ENCODE measurements at places on chromosomes 6 and 20.

GRCh38 chr20:62825333-62825985 is 8.6 kb downstream of the COL9A3 start:
- no peak for DNase-seq

- DNase-seq, result no peak
Observed at GRCh38 chr6:68638230-68638900, 3.3 kb downstream of the ADGRB3 start.

DNA sequence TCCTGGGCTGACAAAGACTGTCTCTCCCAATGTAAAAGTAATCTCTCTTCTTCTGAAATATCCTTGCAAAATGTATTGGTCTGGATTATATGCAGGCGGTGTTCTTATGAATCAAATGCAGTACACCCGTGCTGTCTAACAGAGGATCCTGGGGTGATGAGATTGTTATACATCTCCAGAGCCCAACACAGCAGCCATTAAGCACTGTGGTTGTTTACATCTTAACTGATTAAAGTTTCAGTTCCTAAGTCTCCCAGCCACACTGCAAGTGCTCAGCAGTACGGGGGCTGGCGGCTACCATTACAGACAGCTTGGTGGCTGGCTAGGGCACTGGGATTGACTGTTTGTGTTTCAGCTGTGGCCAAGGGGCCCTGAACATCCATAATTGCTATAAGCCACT is 7.0 kb downstream of the UNC93A start:
- no peak for DNase-seq

DNA sequence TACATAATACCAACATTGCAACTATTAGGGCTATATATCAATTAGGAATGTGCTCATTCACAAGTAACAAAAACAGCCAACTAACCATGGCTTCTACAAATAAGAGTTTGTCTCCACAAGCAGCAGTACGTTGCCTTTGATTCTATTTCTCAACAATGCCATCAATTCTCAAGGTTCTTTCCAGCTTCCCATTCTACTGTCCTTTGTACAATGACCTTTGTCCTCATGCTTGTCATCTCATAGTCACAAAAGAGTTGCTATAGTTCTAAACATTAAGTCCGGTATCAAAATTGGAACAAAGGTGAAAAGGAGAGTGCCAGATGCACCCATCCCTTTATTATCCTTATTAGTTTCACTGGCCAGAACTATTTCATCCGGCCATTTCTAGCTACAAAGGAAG is 30.8 kb upstream of the IRAK1BP1 start:
- DNase-seq, result no peak

- DNase-seq, result no peak
Observed at GRCh38 chr6:106995640-106996039, 21.1 kb upstream of the CD24 start.

- no peak for DNase-seq
Observed at GRCh38 chr6:149847939-149848267, 16.3 kb downstream of the LRP11 start.

DNA sequence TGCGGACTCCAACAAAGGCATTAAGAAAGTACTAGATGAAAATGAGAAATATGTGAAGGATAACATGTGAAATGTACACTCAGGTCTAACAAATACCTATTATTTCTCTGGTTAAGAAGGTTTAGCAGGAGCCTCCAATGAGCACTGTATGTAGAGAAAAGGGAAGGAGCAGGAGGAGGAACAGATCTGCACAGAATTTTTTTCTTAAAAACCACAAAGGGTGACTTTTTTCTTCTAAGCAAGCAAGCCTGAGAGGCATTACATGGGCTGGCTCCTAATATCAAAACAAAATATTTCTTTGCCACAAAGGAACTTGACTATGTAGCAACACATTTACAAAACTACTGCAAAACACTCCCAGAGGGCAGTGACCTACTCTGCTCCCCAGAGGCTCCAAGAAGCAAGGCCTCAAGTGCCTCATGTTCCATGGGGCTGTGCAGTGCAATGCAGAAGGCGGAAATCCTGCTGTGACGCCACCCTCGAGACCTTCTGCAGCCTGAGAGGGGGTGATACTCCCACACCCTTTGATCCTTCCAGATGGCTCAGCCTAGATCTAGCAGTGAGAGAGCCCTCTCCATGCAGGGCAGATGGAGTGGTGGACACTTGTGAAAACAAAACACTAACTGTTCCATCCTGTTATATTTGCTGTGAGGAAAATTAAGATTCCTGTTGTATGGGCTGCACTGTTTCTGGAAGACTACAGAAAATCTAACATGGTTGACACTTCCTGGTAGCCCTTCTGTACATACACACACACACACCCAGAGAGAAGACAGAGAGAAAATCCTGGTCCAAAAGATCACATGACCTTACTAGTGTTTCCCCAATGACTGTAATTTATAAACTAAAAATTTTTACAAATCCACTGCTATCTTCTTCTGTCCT is 36.0 kb upstream of the SMIM29 start:
- DNase-seq, result no peak

GRCh38 chr20:63695424-63696305 is 787 bp upstream of the TNFRSF6B start:
- DNase-seq, result no peak

GRCh38 chr6:39330057-39330456 is 7.6 kb upstream of the KCNK16 start:
- DNase-seq, result no peak

- DNase-seq, result no peak
Observed at GRCh38 chr6:155646443-155646842, 190.8 kb upstream of the NOX3 start.

GRCh38 chr6:22774129-22774528 is 204.8 kb downstream of the HDGFL1 start:
- DNase-seq, result no peak

GRCh38 chr6:27582928-27583725 is 110.2 kb upstream of the ZNF184 start:
- no peak for DNase-seq

GRCh38 chr6:158729906-158730540 is 80.2 kb downstream of the SYTL3 start:
- no peak for DNase-seq

DNA sequence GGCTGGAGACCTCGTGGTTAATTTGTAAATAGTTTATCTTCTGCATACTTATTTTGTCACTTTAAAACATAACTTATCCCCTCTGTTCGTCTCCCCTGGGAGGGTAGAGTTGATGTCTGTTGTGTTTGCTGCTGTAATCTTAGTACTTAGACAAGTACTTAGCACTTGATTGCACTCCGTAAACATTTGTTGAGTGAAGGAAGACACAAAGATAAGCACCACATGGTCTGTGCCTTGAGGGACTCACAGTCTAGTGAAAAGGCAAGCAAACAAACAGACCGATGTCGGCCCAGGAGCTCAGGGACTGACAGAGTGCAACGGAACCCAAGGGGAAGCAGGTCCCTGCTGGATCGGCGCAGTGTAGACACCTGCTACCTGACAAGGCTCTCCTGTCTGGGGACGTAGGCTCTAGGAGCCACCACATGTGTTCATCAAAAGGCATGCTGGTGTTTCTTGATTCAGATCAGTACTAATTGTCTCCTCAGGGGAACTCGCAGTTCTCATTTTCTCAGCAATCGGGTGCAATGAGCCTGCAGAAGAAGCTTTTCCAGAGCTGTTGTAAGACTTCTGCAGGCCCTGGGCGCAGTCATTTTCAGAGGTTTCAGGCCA is 31.4 kb downstream of the EDN3 start:
- DNase-seq, result no peak

DNA sequence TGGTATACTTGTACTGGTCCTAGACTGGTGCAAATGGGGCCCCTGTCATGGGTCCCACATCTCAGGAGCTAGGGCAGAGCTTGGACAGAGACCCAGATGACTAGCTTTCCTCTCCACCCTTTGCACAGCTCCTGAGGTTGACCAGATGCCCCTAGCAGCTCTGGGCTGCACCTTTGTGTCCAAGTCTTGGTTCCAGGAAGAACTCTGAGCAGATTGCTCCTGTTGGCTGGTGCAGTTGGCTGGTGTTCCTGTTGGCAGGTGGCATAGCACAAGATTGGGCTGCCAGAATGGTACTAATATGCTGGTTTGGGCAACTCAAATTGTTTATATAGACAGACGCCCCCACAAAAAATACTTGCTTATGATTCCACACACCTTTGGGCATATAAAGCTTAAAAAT is 89.4 kb upstream of the EZR start:
- no peak for DNase-seq

- no peak for DNase-seq
Observed at GRCh38 chr6:73242001-73242400, 16.7 kb upstream of the KHDC1L start.

GRCh38 chr6:157226761-157227160 is 96.6 kb downstream of the TMEM242 start:
- no peak for DNase-seq

DNA sequence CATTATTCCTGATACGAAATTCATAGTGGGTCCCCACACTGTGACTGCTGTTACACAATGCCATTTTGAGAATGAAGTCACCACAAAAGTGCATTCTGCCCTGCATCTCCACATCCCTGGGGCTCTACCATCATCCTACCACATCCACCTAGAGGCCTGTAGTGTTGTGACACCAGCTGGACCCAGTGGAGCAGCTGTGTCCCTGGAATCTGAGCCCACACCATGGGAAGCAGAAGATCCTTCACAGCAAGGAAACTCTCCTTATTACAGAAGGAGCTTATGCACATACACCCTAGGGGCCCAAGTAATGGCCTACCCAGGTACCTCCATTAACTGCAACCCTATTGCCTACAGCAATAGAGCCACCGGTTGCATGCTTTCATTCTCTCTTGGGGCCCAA is 566.6 kb upstream of the EPHA7 start:
- DNase-seq, result no peak

DNA sequence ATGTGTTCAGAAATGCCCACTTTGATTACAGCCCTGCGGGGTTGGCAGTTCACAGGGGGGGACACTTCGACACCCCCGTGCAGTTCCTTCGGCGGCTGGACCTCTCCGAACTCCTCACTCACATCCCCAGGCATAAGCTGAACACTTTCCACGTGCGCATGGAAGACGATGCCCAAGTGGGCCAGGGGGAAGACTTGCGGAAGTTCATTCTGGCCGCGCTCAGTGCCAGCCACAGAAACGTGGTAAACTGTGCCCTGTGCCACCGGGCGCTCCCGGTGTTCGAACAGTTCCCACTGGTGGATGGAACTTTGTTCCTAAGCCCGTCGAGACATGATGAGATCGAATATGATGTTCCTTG is 32.1 kb downstream of the HECA start:
- DNase-seq, result no peak

GRCh38 chr20:34334654-34335407 is 28.2 kb upstream of the ITCH start:
- DNase-seq, result no peak

DNA sequence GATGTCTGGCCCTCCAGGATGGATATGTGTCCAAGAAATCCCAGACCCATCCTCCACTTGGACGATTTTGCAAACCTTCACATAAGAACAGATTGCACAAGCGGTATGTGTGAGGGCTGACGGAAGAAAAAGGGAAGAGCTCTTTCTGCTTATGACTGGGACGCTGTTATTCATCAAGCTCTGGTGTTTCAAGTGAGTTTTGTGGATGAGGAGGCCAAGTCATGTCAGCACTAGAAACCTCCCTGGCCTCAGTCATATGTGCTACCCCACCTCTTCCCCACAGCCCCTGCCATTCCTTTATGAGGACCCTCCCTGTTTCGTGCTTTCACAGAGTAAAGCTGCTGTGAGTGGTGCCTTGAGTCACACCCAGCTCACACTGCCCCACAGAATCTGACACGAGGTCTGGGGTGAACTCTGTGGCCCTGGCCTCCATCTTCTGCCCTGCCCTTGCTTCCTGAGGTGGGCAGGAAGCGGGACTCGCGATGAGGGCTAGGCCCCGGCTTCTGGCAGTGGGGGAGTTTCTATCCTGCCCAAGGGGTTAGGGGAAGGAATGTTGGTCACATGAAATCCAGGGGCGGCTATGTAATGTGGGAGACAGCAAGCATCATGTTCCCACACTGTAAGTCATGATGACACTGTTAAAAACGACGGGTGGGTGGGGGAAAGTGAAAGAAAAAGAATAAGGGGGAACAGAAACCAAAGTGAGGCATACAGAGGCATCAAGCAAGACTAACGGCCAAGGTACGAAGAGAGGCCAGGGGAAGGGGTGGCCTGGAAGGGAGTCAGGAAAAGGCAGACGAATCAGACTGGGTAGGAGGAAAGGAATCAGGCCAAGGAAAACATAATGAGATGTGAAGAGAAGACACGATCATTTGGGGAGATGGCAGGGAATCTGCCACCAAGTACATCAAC is 78.1 kb downstream of the PRDM1 start:
- DNase-seq, result no peak

GRCh38 chr6:111750753-111751673 is 122.2 kb downstream of the FYN start:
- DNase-seq, result no peak

GRCh38 chr6:167300902-167301777 is 10.0 kb downstream of the UNC93A start:
- no peak for DNase-seq

DNA sequence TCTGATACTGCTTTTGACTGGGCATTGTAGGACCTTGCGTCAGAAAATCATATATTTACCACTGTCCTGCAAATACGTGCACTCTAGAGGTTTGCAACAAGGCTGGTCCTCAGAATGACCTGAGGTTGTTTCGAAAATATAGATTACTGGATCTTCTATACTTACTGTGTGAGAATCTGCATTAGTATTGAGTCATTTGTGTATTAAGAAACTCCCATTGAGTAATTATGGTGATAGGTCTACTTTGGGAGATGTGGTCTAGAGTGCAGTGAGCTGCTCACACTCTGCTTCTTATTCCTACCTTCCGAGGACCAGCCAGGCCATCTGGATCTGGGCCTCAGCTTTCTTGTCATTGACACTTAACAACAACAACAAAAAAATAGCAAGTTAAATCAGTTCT is 9.6 kb downstream of the KLHL32 start:
- no peak for DNase-seq

DNA sequence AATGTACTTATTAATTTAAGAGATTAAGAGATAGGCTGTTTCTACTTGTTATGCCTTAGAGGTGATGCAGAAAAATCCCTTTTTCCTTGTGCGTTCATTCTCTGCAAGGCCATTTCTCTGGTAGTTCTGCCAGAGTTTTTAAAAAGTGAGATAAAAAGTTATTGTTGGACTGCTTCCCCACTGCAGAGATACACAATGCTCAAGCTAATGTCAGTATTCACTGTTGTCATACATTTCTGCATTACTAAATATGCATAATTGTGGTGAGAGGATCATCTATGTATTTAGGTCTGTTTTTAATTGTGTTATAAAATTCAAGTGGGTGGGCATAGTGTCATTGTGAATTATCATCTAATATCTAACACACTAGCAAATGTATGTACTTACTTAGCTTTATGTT is 600.4 kb downstream of the HTR1B start:
- DNase-seq, result no peak

GRCh38 chr20:49647550-49647949 is 66.1 kb downstream of the B4GALT5 start:
- no peak for DNase-seq

DNA sequence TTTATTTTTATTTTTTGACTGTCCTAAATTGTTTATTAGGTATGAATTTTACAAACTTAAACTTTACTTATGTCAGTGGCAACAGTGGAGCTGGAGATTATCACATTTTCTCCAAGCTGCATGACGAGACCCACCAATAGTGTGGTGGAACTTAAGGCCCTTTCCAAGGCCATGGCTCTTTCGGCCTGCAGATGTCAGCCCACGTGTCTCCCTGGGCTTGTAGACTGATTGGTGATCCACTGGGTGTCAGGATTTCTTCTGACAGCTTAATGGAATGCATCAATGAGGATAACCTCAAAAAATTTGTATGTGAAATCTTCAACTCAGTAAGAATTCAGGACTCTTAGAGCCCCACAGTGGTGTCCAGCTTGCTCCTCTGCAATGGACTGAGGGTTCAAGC is 32.3 kb upstream of the OVOL2 start:
- DNase-seq, result no peak

Data from stimulated activated CD8-positive, alpha-beta memory T cell treated with anti-CD3 and anti-CD28 coated beads, Interleukin-4, amount 100 ng/mL, for 1 hour (primary cell).